ENCODE measurements at places on chromosomes 2 and 18.
A peak's percentile ranks its signal among the peaks of the same experiment; 100 is the strongest.

DNA sequence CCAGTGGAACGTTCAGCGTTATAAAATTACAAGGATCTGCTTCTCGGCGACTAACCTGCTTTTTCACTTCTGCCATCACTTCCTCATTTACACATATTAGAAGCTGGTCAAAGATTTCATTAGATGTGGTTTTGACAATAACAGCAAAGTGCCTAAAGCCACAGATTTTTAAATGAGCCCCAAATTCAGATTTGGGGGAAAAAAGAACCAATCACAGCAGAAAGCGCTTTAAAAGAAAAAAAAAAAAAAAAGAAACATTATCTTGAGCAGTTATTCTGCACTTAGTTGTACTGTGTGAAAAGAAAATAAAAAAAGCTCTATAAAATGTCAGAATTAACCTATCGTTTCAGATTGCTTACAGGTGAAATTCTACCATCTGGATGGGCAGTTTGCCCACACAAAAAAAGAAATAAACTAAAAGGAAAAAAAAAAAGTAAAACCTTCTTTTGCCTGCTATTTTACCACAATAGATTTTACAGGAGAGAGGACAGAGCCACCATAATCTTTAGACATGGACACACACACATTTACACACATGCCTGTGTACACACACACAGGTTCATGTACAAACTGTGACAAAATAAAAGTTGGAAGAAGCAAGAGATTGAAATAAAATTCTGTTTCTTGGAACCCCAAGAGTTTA is 167.2 kb downstream of the TCF4 start:
- ATAC-seq: peak; percentile 27

DNA sequence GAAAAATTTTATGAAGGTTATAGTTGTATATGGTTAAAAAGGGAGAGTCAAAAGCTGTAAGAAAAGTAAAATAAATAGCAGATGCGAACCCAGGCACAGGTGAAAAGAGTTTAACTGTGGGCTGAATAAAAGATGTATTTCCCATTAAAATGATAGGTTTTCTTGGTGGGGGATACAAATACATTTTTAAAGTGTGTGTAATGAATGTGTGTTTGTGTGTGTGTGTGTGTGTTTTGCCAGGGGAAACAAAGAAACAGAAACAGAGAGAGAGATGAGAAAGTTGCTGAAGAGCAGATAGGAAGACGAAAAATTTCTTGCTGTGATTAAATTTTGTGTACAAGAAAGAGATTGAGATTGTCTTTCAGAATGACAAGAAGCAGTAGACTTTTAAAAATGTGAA is 12.1 kb downstream of the TFPI start:
- no peak for ATAC-seq

DNA sequence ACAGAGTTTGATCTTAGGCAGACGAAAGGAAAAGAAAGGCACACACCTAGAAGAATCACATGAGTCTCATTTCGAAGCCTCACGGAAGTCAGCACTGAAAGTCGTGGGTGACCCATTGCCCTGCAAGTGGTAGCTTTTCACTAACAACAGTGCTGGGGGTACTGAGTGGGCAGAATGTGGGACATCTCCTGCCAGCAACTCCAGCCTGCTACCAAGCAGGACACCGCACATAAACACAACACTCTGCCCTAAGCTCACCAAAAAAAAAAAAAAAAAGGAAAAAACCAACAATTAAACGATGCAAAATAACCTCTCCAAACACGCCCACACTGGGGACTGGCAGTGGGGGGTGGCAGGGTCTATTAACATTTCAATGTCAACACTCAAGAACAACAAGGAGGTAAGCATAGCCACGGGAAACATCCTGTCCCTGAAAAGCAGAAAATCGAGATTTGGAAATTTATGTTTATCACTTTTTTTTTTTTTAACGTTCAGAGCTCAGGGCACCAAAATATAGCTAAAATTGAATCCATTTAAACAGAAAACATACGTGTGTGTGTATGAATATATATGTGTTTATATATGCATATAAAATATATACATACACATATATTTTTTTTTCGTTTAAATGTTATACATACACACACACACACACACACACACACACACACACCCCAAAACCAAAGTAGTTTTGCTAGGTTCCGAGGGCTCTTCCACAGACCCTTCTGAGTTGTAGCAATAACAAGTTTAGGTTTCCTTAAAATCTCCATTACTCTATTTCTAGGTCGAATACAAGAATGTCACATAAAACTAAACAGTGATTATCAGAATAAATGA is 2.2 kb downstream of the INO80D start:
- no peak for ATAC-seq

DNA sequence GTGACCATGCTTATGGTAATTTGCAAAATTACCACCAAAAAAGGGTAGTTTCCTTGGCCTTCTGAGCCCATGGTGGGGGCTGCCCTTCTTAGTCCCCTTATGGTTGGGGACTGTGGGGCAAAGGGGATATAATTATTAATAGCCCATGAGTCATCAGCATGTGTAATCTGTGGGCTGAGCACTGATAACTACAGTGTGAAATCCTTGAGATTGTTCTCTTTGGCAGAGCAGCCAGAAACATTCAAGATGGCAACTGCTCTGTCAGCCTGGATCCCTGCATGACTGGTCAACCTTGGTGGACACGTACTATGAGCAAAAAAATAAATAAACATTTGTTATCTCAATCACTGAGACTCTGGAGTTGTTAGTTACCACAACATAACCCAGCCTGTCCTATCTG is 61.3 kb downstream of the MGAT4A start:
- no peak for ATAC-seq

DNA sequence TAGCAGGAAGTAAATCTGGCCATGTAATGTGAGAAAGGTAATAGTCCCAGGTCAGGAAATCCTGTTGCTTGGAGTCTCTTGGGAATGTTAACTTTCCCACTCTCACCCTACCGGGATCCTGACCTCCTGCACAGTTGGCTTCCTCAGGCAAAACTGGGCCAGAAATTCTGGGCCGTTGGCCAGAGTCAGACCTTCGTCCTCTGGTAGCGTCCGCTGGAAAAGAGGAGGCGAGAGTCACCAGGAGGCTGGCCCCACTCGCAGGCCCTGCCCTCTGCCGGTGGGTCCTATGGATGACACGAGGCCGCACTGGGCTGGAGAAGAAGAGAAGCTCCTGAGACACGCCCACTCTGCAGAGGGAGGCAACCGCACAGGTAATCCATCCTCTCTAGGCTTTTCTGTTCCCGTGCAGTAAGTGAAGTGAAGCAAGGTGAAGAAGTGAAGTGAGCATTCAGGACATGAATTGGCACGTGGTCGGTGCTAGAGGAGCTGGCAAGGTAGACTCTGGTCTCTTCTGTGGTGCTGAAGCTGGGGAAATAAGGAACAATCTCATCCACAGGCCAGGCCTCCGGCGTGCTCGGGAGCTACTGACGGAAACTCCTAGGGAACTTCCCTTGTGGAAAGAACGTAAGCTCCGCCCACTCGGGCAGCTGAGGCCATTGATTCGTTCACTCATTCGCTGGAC is 182.7 kb upstream of the GLI2 start:
- ATAC-seq: peak; percentile 98

- no peak for ATAC-seq
Measured at GRCh38 chr2:75833386-75833785, 122.7 kb upstream of the GCFC2 start.

GRCh38 chr2:70936979-70937811 is 1.5 kb downstream of the ATP6V1B1 start:
- no peak for ATAC-seq

- no peak for ATAC-seq
Measured at GRCh38 chr2:175838979-175839378, 163.1 kb downstream of the LNPK start.

DNA sequence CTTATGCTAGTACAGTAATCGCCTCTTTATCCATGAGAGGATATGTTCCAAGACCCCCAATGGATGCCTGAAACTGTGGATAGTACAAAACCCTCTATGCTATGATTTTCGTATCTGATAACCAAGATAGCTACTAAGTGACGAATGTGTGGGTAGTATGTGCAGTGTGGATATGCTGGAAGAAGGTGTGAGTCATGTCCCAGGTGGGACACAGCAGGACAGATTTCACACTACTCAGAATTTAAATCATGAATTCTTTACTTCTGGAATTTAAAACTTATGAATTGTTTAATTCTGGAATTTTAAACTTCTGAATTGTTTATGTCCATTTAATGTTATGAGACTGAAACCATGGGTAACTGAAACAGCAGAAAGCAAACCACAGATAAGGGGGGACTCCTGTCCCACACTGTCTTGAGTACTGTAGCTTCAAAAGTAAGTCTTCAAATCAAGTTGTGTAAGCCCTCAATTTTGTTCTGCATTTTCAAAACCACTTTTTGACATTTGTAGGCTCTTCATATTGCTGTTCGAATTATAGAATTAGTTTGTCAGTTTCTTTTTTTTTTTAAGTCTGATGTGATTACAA is 116.0 kb downstream of the LTBP1 start:
- ATAC-seq: no peak

- ATAC-seq: no peak
Measured at GRCh38 chr2:6977113-6977741, 60.0 kb downstream of the RNF144A start.

DNA sequence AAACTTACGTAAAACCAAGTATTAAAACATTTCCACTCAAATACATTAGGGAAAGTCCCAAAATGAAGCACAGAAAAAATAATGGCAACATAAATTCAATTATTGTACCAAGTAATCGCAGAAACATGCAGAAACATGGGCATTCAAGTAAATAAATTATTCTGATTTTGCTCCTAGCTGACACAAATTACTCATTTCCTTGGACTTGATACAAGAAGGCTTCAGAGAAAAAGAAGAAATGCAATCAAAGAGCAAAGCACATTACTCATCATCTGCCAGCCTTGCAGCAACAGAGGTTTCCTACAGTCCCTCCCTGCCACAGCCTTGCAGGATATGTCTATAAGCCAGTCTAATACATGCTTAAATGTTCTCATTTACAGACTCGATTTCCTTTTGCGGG is 439.8 kb upstream of the LYPD1 start:
- ATAC-seq: peak; percentile 81

DNA sequence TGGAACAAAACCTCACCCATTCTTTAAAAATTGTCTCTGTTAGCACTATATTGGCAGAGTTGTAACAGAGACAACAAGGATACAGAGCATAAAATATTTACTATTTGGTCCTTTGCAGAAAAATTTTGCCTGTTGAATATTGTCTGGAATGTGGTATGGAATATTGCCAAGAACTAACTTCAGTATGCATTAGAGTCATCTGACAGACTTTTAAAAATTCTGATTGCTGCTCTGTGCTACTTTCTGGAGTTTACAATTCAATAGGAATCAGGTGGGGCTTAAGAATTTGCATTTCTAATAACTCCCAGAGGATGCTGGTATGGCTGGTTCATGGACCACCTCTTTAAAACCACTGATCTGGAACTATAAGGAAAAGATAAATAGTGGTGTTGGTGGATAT is 32.8 kb upstream of the NYAP2 start:
- ATAC-seq: no peak

- peak; percentile 31 for ATAC-seq
Measured at GRCh38 chr2:201116959-201117734, 1.2 kb downstream of the CFLAR start.

DNA sequence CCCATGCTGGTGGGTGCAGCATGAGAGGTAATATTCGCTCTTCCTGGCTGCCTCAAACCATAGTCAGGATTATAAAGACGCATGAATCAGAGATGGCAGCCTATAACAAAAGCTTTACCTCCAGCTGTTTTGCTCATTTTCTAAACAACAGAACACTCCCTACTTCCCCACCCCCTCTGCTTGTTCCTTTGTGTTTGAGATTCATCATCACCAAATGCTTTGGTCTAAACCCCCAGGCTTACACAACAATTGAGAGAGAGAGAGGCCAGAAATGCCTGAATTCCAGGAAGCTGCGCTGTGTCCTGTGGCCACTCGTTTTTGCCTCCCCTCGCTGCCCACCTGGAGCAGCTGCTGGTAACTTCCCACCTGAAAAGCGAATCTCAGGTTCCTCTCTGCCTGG is 78.8 kb upstream of the CAPN13 start:
- peak; percentile 87 for ATAC-seq

DNA sequence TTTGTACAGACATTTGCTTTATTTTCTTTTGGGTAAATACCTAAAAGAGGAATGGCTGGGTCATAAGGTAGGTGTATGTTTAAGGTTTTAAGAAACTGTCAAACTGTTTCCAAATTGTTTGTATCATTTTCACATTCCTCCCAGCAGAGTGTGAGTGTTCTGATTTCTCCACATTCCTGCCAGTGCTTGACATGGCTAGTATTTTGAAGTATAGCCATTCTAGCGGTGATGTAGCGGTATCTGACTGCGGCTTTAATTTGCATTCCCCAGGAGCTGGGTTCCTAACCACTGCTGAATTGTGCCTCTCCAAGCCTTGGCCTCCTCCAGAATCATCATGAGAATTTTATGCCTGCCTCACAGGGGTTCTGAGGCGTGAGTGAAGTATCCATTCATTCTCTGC is 61.8 kb upstream of the ARL4C start:
- ATAC-seq: no peak

DNA sequence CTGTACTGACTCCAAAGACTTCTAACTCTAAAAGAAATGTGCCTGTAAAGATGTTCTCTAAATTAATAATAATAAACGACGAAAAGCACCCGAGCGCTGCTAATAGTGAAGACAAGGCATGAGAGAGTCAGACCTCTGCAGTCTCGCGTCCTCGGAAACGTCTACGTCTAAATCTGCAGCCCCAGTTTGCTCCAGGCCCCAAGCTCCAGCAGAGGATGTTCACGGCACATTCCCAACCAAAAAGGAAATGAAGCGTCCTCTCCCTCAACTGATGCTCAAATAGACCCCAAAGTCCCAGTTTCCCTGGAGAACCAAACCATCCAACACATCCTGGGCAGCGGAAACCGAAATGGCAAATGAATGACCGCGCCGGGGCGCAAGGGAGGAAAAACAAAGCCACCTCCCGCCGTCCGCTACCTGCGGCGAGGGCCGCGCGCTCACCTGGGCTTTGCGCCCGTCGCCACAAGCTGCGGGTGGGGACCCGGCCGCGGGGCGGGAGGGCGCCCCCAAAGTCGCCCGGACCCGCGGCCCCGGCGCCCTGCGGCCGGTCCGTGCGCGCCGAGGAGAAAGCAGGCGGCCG is 47.1 kb upstream of the CCDC150 start:
- no peak for ATAC-seq

DNA sequence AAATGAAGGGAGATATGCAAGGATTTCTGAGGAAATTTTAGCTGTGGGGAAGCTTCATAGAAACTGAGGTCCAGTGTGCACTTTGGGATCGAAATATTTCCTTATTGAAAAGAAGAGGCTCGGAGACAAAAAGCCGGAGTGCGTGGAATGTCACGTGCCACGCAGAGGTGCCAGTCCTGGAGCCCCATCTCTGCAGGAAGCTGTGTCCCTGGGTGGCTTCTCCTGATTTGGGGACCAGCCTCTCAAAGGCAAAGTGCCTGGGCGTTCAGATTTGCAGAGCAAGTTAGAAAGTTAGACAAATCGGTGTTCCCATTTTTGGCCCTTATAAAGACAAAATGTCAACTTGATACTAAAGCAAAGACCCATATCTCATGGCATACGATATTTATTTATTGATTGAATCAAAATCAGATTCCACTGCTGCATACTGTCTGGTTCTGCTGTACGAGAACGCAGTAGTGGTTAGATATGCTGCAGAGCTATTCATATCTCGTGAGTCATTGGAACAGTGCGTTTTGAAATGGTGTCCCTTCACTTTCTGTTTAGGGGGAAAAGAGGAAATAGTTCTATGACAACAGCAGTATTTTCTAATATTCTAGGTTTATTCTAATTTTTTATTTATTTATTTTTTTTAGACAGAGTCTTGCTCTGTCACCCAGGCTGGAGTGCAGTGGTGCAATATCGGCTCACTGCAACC is 9.1 kb upstream of the ATG16L1 start:
- no peak for ATAC-seq

- peak; percentile 23 for ATAC-seq
Measured at GRCh38 chr2:84830095-84830494, 50.8 kb downstream of the TRABD2A start.

- no peak for ATAC-seq
Measured at GRCh38 chr2:170517538-170517937, 197.6 kb upstream of the SP5 start.
